Activated CD4-positive, alpha-beta T cell treated with anti-CD3 and anti-CD28 coated beads, Interleukin-2, amount 10 ng/mL, durations not matched to agents 7 days and 5 days (primary cell): ENCODE measurements at places on chromosomes 7 and 10. TPM values are rescaled to one million over a fixed set of nuclear protein-coding genes. Genes with fewer than 3 reads are reported as not detected.

- H3K4me1 ChIP-seq = no peaks in the 10 kb centered on the region
- H3K36me3 ChIP-seq = no peaks in the 10 kb centered on the region
- no peak overlapping the region for H3K27ac ChIP-seq
Measured at GRCh38 chr7:4257146-4258111, 424.7 kb upstream of the FOXK1 start.

- H3K4me1 ChIP-seq = no peaks in the 10 kb centered on the region
- no peak for DNase-seq
- no peaks in the 10 kb centered on the region for H3K36me3 ChIP-seq
- no peaks in the 10 kb centered on the region for H3K27me3 ChIP-seq
- H3K4me3 ChIP-seq = no peak overlapping the region
Measured at GRCh38 chr7:93843260-93843659, 47.3 kb downstream of the TFPI2 start.

- H3K4me3 ChIP-seq = no peak overlapping the region
- H3K4me1 ChIP-seq = no peaks in the 10 kb centered on the region
- H3K27ac ChIP-seq = no peak overlapping the region
- no peaks in the 10 kb centered on the region for H3K27me3 ChIP-seq
- DNase-seq = no peak
- no peaks in the 10 kb centered on the region for H3K36me3 ChIP-seq
Measured at GRCh38 chr10:81950358-81950757, 75.4 kb downstream of the NRG3 start.

GRCh38 chr7:128347647-128348097 is 4.0 kb upstream of the RBM28 start:
- H3K4me1 ChIP-seq = peaks cover 9% of the 10 kb centered on the region
- H3K4me3 ChIP-seq = no peak overlapping the region
- DNase-seq = peak; percentile 60
- H3K27me3 ChIP-seq = peaks cover 22% of the 10 kb centered on the region
- H3K27ac ChIP-seq = no peak overlapping the region
- H3K36me3 ChIP-seq = no peaks in the 10 kb centered on the region

DNA sequence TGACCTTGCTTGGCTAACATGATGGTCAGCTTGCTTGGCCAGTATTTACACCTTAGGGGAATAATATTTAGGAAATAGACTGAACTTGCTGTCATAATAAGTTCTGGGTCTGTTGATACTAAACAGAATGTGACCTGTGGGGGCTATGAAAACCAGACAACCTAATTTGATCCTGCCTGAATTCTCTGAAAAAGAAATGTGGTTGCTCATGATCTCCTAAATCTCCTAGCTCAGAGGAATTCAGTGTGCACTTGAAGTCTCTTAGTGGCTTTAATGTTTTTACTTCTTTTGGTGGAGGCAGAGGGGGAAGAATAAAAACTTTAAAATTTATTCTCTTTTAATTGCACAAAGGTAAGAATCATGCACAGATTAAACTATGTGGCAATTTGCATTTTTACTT is 205.2 kb downstream of the SEC23IP start:
- peaks cover 4% of the 10 kb centered on the region for H3K4me1 ChIP-seq
- no peak overlapping the region for H3K4me3 ChIP-seq
- peaks cover 6% of the 10 kb centered on the region for H3K27me3 ChIP-seq
- no peak overlapping the region for H3K27ac ChIP-seq
- no peak for DNase-seq

DNA sequence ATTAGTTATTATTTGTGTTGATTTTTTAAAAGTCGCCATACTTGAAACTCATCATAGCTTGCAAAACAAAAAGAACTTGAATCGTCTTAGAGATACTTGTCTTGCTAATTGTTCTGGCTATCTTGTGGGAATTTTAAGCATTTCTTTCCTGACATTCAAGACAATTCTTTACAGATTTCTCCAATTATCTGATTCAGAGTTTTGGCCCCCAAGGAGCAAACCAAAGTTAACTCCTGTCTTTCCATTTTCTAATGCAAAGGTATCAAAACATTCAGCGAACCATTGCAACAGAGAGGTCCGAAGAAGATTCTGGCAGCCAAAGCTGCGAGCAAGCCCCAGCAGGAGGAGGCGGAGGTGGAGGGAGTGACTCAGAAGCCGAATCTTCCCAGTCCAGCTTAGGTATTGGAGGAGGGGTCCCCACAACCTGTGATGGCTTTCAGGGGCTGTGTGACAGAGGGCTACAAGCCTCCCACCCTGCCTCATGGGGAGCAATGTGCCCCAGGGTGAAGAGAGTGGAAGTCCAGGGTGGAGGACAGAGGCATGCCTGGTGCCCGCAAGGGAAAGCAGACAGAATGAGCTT is 119.4 kb upstream of the STK17A start:
- no peak overlapping the region for H3K4me3 ChIP-seq
- DNase-seq = no peak
- H3K27ac ChIP-seq = no peak overlapping the region
- H3K4me1 ChIP-seq = no peaks in the 10 kb centered on the region
- H3K27me3 ChIP-seq = peaks cover 1% of the 10 kb centered on the region

GRCh38 chr10:104333032-104333727 is 5.1 kb downstream of the ITPRIP start:
- DNase-seq = peak; percentile 66
- H3K4me3 ChIP-seq = peak overlapping the region; percentile 23
- H3K27ac ChIP-seq = peak overlapping the region; percentile 79
- peaks cover 31% of the 10 kb centered on the region for H3K36me3 ChIP-seq
- H3K27me3 ChIP-seq = no peaks in the 10 kb centered on the region
- H3K4me1 ChIP-seq = peaks cover 85% of the 10 kb centered on the region

- no peaks in the 10 kb centered on the region for H3K4me1 ChIP-seq
- H3K4me3 ChIP-seq = no peak overlapping the region
- H3K27ac ChIP-seq = peak overlapping the region; percentile 43
- peak; percentile 33 for DNase-seq
- no peaks in the 10 kb centered on the region for H3K36me3 ChIP-seq
Measured at GRCh38 chr10:70540089-70540788, 61.7 kb downstream of the PALD1 start.

DNA sequence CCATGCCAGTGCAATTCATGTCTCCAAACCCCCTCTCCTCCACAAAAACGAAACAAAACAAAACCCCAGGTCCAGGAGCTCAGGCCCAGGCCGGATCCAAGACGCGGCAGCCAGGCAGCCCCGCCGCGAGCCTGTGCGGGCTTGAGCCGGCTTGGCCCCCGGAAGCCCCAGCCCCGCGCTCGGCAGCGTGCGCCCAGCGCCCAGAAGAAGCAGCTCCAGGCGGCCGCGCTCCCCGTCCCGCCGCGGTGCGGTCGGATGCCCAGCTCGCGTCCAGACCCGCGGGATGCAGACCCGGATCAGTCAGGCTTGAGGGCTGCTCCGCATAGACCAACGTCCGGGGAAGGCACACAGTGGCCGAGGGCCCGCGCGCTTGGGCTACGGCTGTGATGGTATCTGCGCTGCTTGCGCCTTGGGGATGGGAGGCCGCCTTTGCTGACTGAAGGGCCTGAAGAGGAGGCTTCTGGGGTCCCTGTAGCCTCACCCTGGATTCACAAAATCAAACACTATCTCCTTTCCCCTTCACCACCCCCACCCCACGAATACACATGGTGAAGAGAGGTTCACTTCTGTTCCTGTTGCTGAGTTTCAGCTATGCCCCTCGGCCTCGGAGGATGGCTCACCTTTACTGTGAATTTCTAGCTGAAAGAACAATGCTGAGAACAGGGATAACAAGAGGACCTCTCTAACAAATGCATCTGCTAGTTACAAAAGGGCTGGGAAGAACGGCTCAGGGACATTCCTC is 79.9 kb upstream of the EN2 start:
- H3K27ac ChIP-seq = no peak overlapping the region
- H3K27me3 ChIP-seq = peaks cover 88% of the 10 kb centered on the region
- H3K4me1 ChIP-seq = peaks cover 37% of the 10 kb centered on the region
- peaks cover 5% of the 10 kb centered on the region for H3K36me3 ChIP-seq
- DNase-seq = no peak

DNA sequence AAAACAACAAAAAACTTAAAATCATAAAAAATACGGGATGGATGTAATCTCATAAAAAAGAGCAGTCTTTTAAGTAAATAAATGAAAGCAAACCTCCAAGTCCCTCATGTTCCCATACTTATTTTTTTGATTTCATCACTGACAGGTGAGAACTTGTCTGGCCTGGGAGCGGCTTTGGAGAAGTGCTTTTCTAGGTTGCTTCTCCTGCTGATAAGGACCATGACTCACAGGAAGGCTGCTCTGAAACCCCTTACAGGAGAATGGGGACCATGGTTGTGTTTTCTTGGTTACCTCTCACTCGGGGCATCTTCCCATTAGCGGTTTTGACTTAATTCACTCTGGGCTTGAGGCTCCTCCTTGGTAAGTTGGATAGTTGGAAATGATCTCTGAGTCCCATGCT is 237.4 kb downstream of the CAMK1D start:
- no peak for DNase-seq
- H3K4me1 ChIP-seq = peaks cover 57% of the 10 kb centered on the region
- H3K27me3 ChIP-seq = no peaks in the 10 kb centered on the region
- H3K36me3 ChIP-seq = peaks cover 19% of the 10 kb centered on the region

DNA sequence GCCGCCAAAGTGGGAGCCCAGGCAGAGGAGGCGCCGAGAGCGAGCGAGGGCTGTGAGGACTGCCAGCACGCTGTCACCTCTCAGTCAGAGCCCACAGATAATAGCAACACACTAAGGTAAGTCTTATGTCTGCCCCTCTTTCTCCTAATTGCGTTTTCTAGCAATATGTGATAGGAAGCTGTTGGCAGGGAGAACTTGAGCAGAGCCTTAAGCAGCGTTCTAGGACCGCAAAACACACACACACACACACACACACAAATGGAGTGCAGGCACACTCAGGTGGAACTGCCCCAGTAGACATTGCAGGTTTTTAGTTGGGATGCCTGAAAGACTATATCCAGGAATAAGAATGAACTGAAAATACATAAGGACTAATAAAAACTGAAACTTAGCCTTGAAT is 1188.5 kb downstream of the NXPH1 start:
- H3K27me3 ChIP-seq = no peaks in the 10 kb centered on the region
- no peak for DNase-seq
- H3K27ac ChIP-seq = no peak overlapping the region

DNA sequence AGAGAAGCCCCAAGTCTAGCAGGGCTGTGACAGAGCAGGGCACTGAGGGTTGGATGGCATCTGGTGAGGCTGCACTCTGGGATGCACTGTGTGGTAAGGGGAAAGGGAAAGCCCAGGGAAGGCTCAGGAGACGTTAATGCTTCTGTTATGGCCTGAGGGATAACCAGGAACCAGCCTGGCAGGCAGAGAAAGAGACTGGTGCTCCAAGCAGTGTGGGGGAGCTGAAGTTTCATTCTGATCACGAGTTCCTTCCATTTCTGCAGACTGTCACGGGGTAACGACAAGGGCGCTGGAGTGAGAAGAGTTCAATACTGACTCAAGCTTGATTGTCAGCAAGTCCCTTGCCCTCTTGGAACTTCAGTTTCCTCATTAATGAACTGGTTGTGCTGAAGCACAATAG is 730.9 kb downstream of the GRID1 start:
- no peak overlapping the region for H3K27ac ChIP-seq
- H3K4me1 ChIP-seq = no peaks in the 10 kb centered on the region
- no peak overlapping the region for H3K4me3 ChIP-seq

- no peak overlapping the region for H3K4me3 ChIP-seq
- no peaks in the 10 kb centered on the region for H3K36me3 ChIP-seq
- no peak for DNase-seq
- H3K4me1 ChIP-seq = peaks cover 6% of the 10 kb centered on the region
Measured at GRCh38 chr7:128125816-128126215, 94.6 kb upstream of the LRRC4 start.

DNA sequence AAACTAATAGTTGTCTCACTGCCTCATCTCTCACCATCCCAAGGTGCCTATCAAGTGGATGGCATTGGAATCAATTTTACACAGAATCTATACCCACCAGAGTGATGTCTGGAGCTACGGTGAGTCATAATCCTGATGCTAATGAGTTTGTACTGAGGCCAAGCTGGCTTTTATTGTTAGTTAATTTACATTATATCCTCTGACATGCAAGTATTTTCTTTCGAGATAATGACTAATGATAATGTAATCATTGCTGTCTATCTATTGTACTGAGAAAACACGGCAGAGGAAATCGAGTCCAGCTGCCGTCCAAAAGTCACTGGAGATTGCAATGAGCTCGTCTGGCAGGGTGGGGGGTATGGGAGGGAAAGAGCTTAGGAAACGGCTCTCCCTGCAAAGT is 172.4 kb upstream of the LANCL2 start:
- H3K27me3 ChIP-seq = peaks cover 16% of the 10 kb centered on the region
- no peaks in the 10 kb centered on the region for H3K4me1 ChIP-seq
- no peaks in the 10 kb centered on the region for H3K36me3 ChIP-seq
- no peak overlapping the region for H3K4me3 ChIP-seq
- H3K27ac ChIP-seq = no peak overlapping the region
- DNase-seq = no peak

GRCh38 chr7:36652431-36652830 is 71.9 kb downstream of the AOAH start:
- H3K36me3 ChIP-seq = peaks cover 10% of the 10 kb centered on the region
- no peak for DNase-seq
- H3K4me3 ChIP-seq = no peak overlapping the region
- no peaks in the 10 kb centered on the region for H3K27me3 ChIP-seq
- peaks cover 24% of the 10 kb centered on the region for H3K4me1 ChIP-seq

DNA sequence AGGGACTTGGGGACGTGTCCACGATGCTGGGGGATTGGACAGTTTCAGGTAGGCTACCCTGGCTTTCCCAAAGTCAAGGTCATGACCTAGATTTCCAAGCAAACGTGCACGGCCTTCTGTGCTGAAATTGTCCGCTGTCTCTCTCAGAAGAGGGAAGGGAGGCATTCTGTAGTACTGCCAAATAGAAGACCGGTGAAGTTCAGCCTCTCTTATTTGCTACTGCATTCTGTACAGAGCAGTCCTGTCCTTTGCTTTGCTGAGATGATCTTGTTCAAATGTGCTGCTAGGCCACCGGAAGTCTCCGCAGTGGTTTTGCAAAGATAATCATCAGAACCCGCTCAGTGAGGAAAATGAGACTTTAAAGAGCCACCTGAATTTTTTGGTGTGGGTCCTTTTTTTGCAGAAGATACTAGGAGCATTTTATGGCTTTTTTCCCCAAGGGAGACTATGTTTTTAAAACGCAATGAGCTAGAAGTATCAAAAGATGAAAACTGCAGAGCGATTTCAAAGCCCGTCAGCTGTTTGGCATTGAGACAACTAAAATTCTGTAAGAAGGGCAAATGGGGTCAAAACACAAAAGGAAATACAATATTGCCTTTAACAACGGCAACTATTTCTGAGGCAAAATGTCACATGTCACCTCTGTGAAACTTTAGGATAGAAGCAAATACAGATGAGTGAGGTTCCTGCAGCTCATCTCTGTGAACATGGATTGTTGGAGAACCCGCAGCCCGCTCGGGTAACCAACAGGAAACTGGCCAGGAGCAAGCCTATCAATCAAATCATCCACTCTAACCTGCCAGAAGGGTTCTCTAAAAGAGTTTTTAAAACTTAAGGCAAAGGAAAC is 1.3 kb upstream of the NMT2 start:
- peaks cover 55% of the 10 kb centered on the region for H3K4me1 ChIP-seq
- peak overlapping the region; percentile 79 for H3K4me3 ChIP-seq
- peaks cover 4% of the 10 kb centered on the region for H3K36me3 ChIP-seq

GRCh38 chr10:115706026-115706425 is 567.0 kb downstream of the GFRA1 start:
- no peaks in the 10 kb centered on the region for H3K4me1 ChIP-seq
- H3K4me3 ChIP-seq = no peak overlapping the region
- H3K36me3 ChIP-seq = no peaks in the 10 kb centered on the region
- H3K27ac ChIP-seq = no peak overlapping the region

- peaks cover 11% of the 10 kb centered on the region for H3K36me3 ChIP-seq
- H3K4me1 ChIP-seq = peaks cover 47% of the 10 kb centered on the region
- no peak for DNase-seq
- H3K27ac ChIP-seq = no peak overlapping the region
- H3K27me3 ChIP-seq = no peaks in the 10 kb centered on the region
Measured at GRCh38 chr7:127904670-127904985, 126.6 kb downstream of the LRRC4 start.

Gene FBXO24
- total RNA-seq = 1.5 TPM

Gene GPR26
- total RNA-seq = not detected

Gene SLC29A4
- 0.50 TPM for total RNA-seq

Gene SEMA3C
- not detected for total RNA-seq

Gene GSTO2
- 0.81 TPM for total RNA-seq

Gene LIPN
- not detected for total RNA-seq

Gene SLC26A3
- not detected for total RNA-seq
